Testis (tissue), 5 donors: ENCODE measurements at places on chromosomes 6 and 20. TPM values are rescaled to one million over a fixed set of nuclear protein-coding genes. Genes with fewer than 3 reads are reported as not detected.

DNA sequence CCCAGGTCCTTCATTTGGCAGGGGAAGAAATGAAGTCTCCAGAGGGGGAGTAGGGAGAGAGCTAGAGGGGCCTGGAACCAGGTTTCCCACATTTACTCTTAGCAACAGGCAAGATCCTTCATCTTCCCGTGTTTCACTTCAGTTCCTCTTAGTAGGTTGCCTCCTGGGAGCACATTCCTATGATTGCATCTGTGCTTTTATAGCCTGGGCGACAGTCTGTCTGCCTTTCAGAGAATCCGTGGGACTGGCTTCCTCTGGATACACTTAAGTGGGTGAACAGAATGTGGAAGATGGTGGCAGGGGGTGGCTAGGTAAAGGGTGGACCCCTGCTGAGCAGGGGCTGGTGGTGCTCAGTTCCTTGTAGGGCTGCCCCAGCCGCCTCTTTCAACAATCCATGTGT, 33.4 kb downstream of the STK35 start:
- no peak for DNase-seq

GRCh38 chr6:42295181-42295580, 77.5 kb upstream of the MRPS10 start:
- no peak for DNase-seq

GRCh38 chr20:19784511-19785172, 26.6 kb downstream of the RIN2 start:
- DNase-seq, result peak; percentile 72

The HAO1 gene
- polyA plus RNA-seq, result not detected

The LAMA2 gene
- 25.9 TPM for polyA plus RNA-seq

- peak; percentile 68 for DNase-seq
These were observed 53.7 kb downstream of the ANKRD60 start for GRCh38 chr20:58174708-58175280.

DNA sequence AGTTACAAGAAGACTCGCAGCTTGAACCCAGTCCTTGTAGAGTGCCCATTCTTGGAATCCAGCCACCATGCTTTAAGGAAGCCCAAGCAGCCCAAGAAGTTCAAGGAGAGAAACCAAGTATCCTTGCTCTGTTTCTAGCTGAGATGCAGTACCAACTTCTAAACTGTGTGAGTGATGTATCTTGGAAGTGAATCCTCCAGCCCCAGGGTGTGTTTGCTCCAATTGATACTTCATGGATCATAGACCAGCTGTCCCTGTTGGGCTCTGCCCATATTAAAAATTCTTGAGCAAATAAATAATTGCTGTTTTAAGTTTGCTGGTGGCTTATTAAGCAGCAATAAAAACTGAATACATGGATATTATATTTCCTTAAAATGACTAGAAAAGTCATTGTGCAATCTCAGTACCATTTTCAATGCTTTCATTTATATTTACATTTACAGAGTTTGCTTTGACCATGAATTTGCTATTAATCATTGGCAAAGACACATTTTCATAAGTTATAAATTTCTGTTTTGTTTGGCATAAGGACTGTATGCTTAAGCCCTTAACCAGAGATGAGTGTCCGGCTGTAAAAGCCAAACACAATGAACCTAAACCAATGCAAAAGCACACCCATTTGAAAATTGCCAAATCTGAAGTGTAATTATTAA, 9.2 kb downstream of the SPTLC3 start:
- DNase-seq, result no peak

DNA sequence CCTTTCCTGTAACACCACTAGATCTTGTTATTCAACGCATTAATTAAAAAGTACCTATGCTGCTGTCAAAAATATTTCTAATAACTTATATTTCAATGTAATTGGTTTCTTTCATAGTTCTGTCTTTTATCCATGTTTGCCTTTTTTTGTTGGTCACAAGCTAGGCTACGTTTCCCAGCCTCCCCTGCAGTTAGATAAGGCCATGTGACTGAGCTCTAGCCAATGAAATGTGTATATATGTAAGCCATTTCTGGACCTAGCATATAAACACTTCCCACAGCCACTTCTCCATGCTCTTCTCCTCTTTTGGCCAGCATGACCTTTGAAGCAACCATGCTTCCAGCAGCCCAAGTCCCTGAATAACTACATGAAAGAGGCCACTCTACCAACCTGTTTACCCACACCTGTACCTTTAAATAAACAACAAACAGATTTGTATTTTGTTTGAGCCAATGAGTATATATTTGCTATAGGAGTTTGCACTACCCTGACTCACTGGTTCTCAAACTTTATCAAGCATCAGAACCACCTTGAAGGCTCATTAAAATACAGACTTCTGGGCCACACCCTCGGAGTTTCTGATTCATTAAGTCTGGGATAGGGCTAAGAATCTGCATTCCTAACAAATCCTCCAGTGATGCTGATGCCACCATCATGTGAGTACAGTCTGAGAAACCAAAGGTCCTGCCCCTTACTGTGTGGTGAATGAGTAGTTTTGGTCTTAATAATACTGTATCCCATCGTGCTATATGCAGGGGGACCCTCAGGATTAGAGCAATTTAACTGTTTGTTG, 45.6 kb upstream of the BEND6 start:
- DNase-seq, result no peak

DNA sequence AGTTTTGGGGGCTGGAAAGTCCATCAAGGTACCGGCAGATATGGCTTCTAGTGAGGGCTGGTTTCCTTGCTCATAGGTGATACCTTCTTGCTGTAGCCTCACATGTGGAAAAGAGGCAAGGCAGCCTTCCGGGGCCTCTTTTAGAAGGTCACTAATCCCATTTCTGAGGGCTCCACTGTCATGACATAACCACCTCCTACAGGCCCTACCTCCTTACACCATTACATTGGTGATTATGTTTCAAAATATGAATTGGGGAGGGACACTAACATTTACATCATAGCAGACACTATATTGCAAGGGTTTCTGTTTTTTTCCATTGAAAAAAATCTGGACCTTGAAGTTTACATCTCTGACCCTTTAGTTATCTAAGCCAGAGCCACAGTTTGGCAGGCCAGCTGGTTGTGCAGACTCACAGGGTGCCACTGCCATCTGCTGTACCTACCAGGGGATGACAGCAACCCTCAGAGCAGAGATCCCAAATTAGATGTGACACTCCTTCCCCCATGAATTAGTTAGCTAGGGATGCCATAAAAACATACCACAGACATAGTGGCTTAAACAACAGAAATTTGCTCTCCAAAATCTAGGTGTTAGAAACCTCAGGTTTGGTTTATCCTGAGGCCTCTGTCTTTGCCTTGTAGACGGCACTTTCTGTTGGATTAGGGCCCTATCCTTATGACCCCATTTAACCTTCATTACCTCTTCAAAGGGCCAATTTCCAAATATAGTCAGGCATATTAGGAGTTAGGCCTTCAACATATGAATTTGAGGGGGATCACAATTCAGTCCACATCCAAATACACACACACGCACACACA, 166.4 kb upstream of the RNF217 start:
- DNase-seq, result peak; percentile 72

- no peak for DNase-seq
These were observed 95.9 kb downstream of the CDKAL1 start for GRCh38 chr6:20630136-20630535.

The OR12D3 gene
- polyA plus RNA-seq, result not detected

GRCh38 chr6:108180266-108180665, 14.4 kb downstream of the NR2E1 start:
- no peak for DNase-seq

- DNase-seq, result no peak
These were observed 335.8 kb downstream of the PACRG start for GRCh38 chr6:163063561-163063960.

The ROS1 gene
- 0.58 TPM for polyA plus RNA-seq

The CNR1 gene
- polyA plus RNA-seq, result 2.3 TPM

DNA sequence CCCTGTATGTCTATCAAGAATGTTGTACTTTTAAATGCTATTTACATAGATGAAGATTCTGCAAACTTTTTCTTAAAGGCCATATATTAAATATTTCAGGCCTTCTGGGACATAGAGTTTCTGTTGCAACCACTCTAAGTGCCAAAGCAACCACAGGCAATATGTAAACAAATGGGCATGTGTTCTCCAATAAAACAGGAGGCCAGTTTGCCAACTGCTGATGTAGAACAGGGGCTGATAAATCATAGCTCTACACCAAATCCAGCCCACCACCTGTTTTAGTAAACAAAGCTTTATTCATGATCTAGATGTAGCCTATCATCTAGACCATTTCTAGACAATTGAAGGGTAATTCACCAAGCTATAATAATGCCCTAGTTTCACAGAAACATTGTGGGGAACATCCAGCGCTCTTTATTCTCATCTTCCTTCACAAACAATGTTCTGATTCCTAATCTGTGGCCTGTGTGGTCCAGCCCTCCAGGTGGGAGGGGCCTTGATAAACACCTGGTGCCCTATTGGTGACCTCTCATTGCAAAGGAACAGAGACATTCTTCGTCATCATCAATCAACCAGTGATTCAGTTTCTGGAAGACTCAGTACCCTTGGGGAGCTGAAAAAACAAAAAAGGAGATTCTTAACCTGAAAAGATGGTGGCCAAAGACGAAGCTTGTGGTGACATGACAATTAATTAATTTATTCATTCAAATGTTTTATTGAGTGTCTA, 80.2 kb downstream of the PREP start:
- DNase-seq, result no peak

- no peak for DNase-seq
These were observed 69.5 kb downstream of the AHI1 start for GRCh38 chr6:135428078-135428477.

The SEL1L2 gene
- polyA plus RNA-seq, result 9.5 TPM

The OPRM1 gene
- polyA plus RNA-seq, result 8.7 TPM

The TAAR5 gene
- polyA plus RNA-seq, result not detected

The HLA-DQB2 gene
- 6.2 TPM for polyA plus RNA-seq

DNA sequence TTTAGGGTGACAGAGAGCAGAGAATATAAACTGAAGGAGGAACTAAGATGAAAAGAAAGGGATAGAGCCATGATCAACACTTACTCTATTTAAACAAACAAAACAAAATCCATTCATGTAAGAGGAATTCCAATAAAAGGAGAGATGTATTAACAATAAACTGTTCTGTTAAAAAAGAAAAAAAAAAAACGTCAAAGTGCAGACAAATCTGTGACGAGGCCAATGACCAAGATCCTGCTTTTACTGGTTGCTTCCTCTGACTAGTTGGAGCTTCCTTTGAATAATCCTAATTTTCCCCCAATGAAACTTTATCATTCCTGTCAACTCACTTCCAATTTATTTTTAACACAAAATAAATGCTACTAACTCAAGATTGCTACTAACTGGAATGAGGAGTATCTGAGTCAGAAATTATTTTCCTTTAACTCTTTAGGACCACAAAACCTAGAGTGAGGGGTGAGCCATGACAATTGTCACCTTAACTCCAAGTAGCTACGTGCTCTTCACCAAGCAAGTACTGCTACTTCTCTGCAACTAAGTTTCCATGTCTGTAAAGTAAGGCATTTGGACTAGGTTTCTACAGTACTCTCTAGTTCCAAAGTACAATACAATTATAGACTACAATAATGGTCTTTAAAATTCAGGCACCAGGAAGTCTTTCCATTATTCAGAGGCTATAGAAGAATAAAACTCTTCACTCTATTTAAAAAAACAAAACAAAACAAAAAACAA, 152.0 kb downstream of the PTPRK start:
- no peak for DNase-seq

The GLP1R gene
- 0.09 TPM for polyA plus RNA-seq

DNA sequence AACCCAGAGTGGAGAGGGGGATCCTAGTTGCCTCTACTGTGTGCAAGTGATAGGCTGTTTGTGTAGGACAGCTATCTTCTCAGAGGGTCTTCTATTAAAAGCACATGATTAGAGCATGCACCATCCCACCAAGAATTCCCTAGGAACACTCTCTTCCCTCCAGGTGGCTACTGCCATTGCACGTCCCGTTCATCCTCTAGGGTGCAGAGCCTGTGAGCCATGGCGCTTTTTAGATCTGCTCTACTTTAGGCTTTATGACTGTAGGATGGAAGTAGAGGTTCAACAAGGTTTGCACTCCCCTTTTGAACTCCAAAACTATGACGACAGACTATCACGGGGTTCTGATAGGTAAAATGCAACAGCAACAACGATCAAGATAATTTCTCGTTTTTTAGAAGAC, 90.5 kb upstream of the SAMD5 start:
- DNase-seq, result no peak
